ENCODE measurements at places on chromosomes 7 and 10.
A peak's percentile ranks its signal among the peaks of the same experiment; 100 is the strongest.

DNA sequence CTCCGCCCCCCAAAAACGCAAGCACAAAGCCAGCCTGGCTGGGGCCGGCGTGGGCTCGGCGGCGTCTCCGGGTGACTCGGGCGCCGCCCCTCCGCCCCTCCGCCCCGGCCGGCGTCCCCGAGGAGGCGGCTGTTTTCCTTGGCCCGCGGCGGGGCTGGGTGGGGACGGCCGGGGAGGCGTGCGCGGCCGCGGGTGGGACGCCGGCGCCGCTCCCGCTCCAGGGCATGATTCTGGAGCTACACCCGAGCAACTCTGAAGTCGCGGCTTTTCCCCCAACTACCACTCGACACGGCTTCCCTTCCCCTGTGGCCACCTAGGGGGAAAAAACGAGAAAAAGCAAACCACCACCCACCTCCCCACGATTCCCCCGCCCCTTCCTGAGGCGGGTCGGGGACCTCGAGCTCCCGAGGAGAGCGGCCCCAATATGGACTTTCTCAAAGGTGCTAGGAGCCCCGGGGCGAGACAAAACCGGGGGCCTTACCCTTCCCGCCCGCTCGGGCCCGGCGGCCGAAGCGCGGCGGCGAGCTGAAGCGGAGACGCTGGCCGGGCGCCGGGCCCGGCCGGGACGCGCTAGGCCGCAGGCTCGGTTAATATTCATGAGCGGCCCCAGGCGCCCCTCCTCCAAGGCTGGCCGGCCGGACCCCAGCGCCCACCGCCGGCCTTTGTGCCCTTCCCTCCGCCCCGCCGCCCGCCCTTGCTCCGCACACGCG lies 856 bp downstream of the ARHGAP21 start:
- no peaks in the 10 kb centered on the region for H3K36me3 ChIP-seq
- peak overlapping the region; percentile 95 for H3K4me3 ChIP-seq
- DNase-seq, result peak; percentile 21
- peak overlapping the region; percentile 94 for H3K27ac ChIP-seq

DNA sequence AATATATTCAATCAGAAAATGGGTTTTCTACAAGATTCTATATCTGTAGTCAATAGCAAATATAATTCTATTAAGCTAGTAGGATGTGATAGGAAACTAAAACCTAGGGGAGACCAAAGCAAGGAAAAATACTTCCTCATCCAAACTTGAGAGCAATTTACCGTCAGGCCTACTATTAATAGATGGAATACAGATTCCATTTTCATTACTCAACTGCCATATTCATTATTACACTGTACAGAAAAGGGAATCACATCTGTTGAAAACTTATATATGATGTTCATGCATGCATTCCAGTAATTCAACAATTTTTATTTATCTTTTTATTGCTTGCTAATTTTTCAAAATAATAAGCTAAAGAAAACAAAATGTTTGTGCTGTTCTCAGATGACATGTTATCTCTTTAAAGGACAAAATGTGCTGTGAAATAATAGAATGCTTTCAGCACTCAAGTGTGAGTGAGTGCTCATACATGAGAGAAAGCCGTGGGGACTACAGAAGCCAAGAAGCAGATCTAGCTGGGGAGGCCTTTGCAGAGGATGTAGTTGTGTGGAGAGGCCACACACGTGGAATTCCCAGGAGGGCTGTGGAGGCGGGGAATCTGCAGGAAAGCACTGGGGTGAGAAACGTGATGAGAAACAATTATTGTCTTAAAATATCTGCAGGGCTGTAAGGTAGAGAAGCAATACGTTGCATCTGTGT lies 110.0 kb downstream of the EGFR start:
- H3K36me3 ChIP-seq, result no peaks in the 10 kb centered on the region
- H3K4me3 ChIP-seq, result no peak overlapping the region
- peaks cover 8% of the 10 kb centered on the region for H3K27me3 ChIP-seq
- H3K27ac ChIP-seq, result no peak overlapping the region
- no peaks in the 10 kb centered on the region for H3K4me1 ChIP-seq
- DNase-seq, result no peak

GRCh38 chr7:85529831-85530230 lies 343.0 kb upstream of the SEMA3D start:
- no peak for DNase-seq
- no peaks in the 10 kb centered on the region for H3K27me3 ChIP-seq
- H3K4me3 ChIP-seq, result no peak overlapping the region
- H3K27ac ChIP-seq, result no peak overlapping the region
- H3K36me3 ChIP-seq, result no peaks in the 10 kb centered on the region

DNA sequence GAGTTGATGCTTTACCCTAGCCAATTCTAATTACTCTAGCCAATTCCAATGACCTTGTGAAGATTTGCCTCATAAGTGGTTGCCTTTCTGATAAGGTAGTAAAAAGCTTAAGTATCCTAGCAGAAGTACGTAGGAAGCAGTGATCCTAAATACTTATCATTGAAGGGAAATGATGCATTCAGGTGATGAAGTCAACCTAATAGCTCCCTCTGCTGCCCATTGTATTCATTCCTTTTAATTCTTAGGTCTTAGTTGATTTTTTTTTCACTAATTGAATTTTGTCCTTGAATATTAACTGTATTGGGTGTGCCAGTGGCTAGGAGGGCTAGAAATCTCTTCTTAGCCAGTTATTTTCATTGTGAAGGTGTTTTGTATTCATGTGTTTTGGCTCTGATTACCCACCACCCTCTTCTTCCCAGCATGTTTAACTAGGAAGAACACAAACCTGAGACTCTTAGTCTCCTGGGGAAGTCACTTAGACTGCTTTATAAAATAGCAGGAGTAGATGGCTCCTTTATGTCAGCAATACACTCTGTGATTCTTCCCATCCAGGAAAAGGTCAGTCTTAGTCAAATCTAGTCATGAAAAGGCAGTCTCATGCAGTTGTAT lies 46.3 kb downstream of the PLEKHA8 start:
- H3K27me3 ChIP-seq, result no peaks in the 10 kb centered on the region
- no peak for DNase-seq
- no peak overlapping the region for H3K4me3 ChIP-seq

GRCh38 chr7:54864663-54865062 lies 105.7 kb upstream of the SEC61G start:
- H3K4me1 ChIP-seq, result no peaks in the 10 kb centered on the region
- H3K4me3 ChIP-seq, result no peak overlapping the region

GRCh38 chr10:110144507-110144906 lies 62.9 kb upstream of the MXI1 start:
- peaks cover 13% of the 10 kb centered on the region for H3K4me1 ChIP-seq
- DNase-seq, result no peak
- H3K27ac ChIP-seq, result no peak overlapping the region
- H3K36me3 ChIP-seq, result no peaks in the 10 kb centered on the region
- peaks cover 15% of the 10 kb centered on the region for H3K27me3 ChIP-seq

- H3K27ac ChIP-seq, result no peak overlapping the region
- H3K27me3 ChIP-seq, result peaks cover 15% of the 10 kb centered on the region
- no peaks in the 10 kb centered on the region for H3K36me3 ChIP-seq
- H3K4me1 ChIP-seq, result no peaks in the 10 kb centered on the region
- H3K4me3 ChIP-seq, result no peak overlapping the region
Measured at GRCh38 chr10:12958546-12959110, 42.9 kb downstream of the CCDC3 start.

DNA sequence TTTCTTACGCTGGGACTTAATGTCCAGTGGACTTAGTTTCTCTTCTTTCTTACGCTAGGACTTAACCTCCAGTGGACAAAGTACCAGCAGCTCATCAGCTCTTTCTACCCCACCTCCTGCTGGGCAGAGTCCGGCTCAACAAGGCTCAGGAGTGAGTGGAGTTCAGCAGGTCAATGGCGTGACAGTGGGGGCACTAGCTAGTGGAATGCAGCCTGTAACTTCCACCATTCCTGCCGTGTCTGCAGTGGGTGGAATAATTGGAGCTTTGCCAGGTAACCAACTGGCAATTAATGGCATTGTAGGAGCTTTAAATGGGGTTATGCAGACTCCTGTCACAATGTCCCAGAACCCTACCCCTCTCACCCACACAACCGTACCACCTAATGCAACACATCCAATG lies 199.7 kb downstream of the MLLT10 start:
- H3K36me3 ChIP-seq, result peaks cover 31% of the 10 kb centered on the region
- peaks cover 6% of the 10 kb centered on the region for H3K4me1 ChIP-seq
- H3K27me3 ChIP-seq, result no peaks in the 10 kb centered on the region
- DNase-seq, result no peak
- H3K4me3 ChIP-seq, result no peak overlapping the region

- H3K4me3 ChIP-seq, result peak overlapping the region; percentile 29
- peak overlapping the region; percentile 75 for H3K27ac ChIP-seq
- no peak for DNase-seq
- peaks cover 21% of the 10 kb centered on the region for H3K36me3 ChIP-seq
- no peaks in the 10 kb centered on the region for H3K27me3 ChIP-seq
Measured at GRCh38 chr10:101888251-101888949, 44.8 kb upstream of the KCNIP2 start.

DNA sequence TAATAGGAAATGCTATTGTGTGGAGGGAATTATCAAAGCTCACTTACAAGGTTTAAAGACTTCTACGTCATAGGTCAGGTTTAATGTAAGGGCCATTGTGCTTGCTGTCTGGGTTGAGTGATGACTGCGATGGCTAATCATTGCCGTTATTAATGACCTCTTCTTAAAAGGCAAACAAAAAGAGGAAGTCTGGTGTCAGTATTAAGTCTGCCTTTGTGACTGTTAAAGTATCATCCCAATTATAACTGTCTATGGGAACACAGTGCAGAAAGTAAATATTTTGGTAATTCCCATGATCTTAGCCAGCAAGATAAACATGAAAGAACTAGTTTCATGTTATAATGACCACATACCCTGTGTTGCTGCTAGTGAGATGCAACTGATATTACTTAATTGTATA lies 382.4 kb downstream of the BBS9 start:
- no peaks in the 10 kb centered on the region for H3K4me1 ChIP-seq
- no peaks in the 10 kb centered on the region for H3K27me3 ChIP-seq
- no peak overlapping the region for H3K27ac ChIP-seq
- no peak overlapping the region for H3K4me3 ChIP-seq
- DNase-seq, result no peak
- H3K36me3 ChIP-seq, result peaks cover 7% of the 10 kb centered on the region

DNA sequence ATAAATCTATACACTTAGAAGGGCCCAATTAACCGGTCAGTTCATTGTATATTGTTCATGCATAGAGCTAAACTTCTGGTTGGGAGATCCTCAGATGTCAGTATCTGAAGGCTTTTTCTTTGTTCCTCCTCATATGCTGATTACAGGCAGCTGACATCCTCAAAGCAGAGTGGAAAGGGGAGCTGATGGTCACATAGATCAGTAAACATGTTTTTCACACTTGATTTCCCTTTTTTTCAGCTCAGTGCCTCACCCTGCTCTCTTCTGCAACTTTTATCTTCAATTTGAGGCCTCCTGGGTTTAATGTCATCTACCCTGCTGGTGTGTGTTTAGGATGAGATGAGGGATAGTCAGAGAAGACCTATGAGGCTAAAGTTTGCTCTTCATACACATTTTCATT lies 297.9 kb upstream of the FZD1 start:
- H3K4me1 ChIP-seq, result peaks cover 23% of the 10 kb centered on the region
- no peak overlapping the region for H3K4me3 ChIP-seq
- peaks cover 26% of the 10 kb centered on the region for H3K36me3 ChIP-seq
- H3K27ac ChIP-seq, result no peak overlapping the region

GRCh38 chr10:76149602-76150138 lies 718.2 kb downstream of the LRMDA start:
- H3K27ac ChIP-seq, result no peak overlapping the region
- no peaks in the 10 kb centered on the region for H3K4me1 ChIP-seq
- no peak for DNase-seq
- no peaks in the 10 kb centered on the region for H3K27me3 ChIP-seq
- no peaks in the 10 kb centered on the region for H3K36me3 ChIP-seq

DNA sequence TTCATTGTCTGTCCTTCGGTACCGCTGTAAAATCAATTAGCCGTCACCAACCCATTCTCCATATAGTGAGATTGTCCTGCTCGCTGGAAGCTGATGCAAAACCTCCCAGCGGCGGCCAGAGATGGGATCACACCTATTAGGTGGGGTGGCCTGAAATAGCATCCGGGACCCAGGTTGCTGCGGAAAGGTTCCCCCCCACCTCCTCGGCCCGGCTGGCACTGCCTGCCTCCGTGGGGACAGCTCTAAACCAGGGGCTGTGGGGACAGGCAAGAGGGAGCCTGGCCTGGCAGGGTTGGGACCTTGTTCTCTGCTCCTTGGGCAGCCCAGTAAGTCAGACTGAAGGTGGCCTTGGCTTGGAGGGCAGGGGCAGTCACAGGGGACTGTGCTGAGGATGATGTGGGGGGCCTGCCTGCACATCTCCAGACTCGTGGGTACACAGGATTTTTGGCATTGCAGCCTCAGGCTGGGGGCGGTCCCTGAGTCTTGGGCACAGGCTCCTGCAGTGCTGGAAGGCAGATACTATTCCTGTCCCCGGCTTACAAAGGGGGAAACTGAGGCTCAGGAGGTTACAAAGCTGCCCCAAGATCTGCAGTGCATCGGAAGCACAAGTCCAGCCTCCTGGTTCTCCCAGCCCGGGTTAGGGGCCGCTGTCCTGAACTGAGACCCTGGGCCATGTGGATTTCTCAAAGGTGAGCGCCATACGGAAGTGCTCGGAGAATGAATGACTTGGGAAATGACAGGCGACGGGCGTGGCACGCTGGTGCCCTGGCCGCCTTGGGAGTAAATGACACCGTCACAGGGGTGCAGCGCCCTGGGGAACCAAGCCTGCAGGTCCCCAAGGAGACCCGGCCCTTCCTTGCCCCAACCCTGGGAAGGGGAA lies 65.6 kb downstream of the UNCX start:
- no peak for DNase-seq
- no peak overlapping the region for H3K27ac ChIP-seq
- H3K36me3 ChIP-seq, result no peaks in the 10 kb centered on the region
- H3K4me3 ChIP-seq, result no peak overlapping the region

GRCh38 chr10:78402591-78402990 lies 368.9 kb downstream of the RPS24 start:
- no peaks in the 10 kb centered on the region for H3K36me3 ChIP-seq
- H3K4me3 ChIP-seq, result no peak overlapping the region
- H3K27me3 ChIP-seq, result peaks cover 26% of the 10 kb centered on the region
- H3K4me1 ChIP-seq, result peaks cover 8% of the 10 kb centered on the region

DNA sequence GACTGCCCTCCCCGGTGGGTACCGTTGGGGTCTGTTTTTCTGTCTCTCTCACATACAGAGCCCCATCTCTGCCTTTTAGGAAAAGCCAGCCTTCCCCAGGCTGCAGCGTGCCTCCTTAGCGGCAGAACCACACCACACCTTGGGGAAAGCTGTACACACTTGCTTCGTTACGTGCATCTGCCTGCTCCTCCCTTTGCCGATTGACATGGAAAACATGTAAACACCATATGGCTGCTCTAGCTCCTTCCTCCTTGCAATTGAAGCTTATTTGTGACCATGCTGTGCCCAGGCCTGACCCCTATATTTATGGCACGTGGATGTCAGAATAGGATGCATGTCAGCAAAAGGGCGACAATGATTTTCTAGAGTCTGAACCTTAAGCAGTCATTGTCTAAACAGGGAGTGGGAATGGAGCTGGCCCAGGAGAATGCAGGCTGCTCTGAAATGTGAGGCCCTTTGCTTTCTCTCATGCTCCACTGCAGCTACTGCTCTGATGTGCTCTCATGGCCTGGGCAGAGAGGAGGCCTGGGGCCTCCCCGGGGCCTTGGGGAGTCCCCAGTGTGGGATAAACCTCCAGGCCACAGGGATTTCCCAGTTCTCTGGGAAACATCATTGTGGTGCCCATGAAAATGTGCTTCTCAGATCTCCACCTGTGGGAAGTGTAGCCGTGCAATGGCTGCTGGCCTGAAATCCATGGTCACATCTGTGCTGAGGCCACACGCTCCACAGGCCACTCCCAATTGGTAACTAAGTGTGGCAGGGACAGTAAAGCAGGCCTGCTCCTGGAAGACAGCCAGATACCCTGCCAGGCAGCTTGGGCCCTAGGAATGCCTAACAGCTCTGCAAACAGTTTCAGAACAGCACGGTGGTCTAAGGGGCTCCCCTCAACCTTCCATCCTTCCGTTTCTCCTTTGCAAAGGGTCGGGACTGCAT lies 18.6 kb downstream of the PDE6C start:
- H3K4me1 ChIP-seq, result no peaks in the 10 kb centered on the region
- peaks cover 22% of the 10 kb centered on the region for H3K27me3 ChIP-seq
- DNase-seq, result no peak
- no peaks in the 10 kb centered on the region for H3K36me3 ChIP-seq

All from stimulated activated naive B cell treated with anti-CD40 and anti-IgM and Interleukin-4, amounts not matched to agents 10 μg/mL and 1 μg/mL and 100 μg/mL, for 72 hours (primary cell).